ENCODE measurements at places on chromosomes 1 and 21.

GRCh38 chr1:46448109-46448911 lies 41.3 kb upstream of the DMBX1 start:
- no peak for DNase-seq

DNA sequence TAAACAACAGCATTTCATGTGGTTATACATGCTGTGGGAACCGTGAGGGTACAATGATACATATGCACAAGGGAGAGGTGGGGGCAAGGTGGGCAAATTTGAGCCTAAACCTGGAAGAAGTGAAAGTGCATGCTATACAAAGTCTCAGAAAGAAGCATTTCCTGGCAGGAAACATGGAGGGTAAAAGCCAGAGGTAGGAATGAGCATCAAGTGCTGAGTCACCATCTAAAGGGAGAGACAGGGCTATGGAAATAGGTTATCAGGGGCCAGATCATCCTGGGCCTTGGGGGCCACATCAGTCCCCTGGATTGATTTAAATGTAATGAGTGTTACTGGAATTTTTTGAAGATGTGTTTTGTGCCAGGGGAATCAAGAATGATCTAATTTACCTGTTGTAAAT lies 60.1 kb upstream of the DAB1 start:
- no peak for DNase-seq

DNA sequence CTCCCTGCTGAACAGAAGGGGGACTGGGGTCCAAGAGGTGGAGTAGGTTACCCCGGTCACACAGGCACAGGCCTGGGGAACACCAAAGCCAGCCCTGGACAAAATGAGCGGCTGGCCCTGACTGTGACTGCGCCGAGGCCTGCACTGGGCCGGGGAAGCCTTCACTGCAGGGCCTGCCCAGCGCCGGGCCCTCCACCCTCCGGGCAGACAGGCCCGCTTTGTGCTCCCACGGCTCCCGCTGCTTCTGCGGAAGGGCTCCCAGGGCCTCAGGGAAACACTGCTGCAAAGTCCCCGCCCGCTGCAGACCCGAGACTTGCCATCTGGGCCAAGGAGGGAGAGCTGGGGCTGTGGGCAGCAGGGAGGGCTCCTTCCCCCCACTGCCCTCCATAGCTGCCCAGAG lies 35.3 kb downstream of the MEGF6 start:
- DNase-seq = no peak

DNA sequence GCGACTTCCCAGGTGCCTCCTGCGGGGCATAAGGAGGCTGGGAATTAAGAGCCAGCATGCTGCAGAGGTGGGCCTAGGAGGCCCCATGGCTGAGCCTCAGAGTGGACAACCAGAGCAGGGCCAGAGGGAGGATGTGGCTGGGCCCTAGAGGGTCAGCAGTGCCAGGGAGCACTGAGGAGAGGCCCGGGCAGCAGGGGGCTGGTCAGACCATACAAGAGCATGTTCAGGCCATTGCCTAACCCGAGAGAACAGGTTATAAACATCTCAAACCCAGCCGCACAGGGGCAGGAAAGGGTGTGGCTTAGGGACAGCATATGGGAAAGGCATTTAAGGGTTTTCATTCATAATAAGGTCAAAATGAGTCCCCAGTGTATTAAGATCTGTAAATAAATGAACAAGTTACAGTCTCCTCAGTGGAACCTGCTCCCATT lies 51.1 kb downstream of the IER5 start:
- no peak for DNase-seq
